ENCODE measurements at places on chromosomes 7 and 10.
A peak's percentile ranks its signal among the peaks of the same experiment; 100 is the strongest.

DNA sequence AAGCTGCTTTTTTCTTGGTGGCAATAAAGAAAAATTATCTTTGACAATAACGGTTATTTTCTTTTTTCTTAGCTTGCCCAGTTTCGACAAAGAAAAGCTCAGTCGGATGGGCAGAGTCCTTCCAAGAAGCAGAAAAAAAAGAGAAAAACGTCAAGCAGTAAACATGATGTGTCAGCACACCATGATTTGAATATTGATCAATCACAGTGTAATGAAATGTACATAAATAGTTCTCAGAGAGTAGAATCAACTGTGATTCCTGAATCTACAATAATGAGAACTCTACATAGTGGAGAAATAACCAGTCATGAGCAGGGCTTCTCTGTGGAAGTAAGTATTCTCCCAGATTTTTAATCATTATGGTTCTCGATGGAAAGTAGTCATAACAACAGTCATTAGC lies 33.0 kb downstream of the AKAP9 start:
- no peak for DNase-seq

- peak; percentile 53 for DNase-seq
Measured at GRCh38 chr7:39085590-39086049, 107.9 kb downstream of the POU6F2 start.

- DNase-seq: peak; percentile 39
Measured at GRCh38 chr7:56083150-56083785, 9.5 kb downstream of the PHKG1 start.

DNA sequence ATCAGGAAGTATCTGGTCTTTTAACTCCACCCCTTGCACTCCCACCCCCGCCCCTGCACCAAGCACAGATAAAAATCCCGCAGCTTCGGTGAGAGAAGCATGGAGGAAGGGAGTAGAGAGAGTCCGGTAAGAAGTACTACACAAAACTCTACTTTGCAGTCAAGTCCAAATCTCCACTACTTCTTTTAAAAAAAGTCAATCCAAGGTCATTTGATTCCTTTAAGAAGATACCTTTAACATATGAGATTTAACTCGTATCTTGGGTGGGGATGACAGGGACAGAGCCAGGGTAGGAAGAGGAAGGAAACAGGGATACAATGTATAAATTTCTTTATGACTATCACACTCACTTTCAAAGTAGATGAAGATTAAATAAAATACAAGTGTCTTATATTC lies 132.1 kb downstream of the NRBF2 start:
- peak; percentile 5 for DNase-seq

- no peak for DNase-seq
Measured at GRCh38 chr7:3649678-3650440, 348.8 kb downstream of the SDK1 start.

DNA sequence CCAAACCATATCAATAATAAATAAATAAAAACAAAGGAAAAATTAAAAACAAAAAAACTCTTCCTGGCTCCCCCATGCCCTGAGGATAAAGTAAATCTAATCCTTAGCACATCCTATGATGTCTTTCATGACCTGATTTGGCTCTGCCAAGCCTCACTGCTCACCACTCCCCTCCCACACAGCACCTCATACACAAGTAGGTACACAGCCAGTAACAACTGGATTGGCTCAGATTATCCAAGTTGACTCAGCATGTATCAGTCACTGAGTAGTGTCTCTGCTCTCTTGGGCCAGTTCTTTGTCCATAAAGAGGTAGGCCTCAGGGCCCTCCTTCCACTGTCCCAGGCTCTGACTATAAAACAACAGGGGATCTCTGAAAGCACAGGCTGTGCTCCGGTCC lies 99.6 kb downstream of the STRA8 start:
- no peak for DNase-seq

DNA sequence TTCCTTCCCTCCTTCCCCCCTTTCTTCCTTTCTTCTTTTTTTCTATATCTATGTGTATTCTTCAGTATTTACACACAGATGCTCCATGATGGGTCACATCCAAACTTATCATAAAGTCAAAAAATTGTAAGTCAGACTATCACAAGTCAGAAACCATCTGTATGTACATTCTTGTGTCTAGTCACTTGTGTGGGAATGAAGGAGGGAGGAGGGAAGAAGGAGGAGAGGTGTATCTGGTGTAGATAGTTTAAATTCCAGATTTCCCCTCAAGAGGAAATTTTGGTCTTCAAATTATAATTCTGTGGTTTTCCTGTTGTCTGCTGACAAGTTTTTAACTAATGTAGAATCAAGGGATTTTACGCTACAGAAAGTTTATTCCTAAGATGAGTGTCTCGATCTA lies 287.2 kb downstream of the ETV1 start:
- no peak for DNase-seq

DNA sequence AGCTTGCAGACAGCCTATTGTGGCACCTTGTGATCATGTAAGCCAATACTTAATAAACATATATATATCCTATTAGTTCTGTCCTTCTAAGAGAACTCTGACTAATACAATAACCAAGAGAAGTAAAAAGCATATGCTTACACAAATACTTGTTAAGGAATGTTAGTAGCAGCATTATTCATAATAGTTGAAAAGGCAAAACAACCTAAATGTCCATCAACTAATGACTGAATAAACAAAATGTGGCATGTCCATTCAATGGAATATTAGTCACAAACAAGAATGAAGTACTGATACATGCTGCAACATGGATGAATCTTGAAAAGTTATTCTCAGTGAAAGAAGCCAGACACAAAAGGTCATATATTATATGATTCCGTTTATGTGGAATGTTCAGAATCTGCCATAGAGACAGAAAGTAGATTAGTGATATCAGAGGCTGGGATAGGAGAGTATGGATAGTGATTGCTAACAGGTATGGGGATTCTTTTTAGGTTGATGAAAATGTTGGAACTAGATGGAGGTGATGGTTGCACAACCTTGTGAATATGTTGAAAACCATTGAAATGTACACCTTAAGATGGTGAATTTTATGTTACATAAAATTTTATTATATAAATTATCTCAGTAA lies 112.5 kb upstream of the UNC5B start:
- DNase-seq: no peak

DNA sequence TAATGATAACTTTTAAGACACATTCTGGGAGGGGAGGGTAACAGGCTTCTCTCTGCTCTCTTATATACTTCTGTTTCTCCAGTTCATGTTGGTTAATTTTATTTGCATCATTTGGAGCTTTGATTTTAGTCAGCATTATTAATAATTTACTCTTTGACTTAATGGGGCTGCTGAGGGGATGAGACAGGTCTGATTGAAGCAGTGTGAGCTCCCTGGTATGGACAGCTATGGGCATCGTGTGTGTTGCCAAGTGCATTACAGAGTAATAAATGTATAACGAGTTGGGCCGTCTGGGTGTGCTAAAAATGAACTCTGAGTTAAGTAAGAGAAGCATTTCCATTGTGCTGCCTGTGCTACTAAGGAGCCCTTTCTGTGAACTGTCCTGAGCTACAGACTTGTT lies 31.7 kb upstream of the IKZF1 start:
- DNase-seq: no peak

DNA sequence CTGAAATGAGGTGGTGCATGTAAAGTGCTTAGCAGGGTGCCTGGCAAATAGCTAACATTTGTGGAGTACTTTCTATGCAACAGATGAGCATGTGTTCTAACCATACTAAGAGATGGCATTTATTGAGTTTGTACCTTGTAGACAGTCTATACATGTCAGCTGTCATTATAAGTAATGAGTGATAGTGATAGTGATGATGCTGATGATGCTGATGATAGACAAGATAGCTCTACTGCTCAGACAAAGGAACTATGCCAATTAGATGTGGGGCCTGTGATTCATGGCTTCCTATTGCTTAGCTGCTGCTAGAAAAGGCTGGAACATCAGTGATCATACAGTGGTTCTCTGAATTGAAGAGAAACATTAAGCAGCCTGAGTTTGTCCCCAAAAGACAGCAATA lies 585.8 kb downstream of the KCNMA1 start:
- no peak for DNase-seq

DNA sequence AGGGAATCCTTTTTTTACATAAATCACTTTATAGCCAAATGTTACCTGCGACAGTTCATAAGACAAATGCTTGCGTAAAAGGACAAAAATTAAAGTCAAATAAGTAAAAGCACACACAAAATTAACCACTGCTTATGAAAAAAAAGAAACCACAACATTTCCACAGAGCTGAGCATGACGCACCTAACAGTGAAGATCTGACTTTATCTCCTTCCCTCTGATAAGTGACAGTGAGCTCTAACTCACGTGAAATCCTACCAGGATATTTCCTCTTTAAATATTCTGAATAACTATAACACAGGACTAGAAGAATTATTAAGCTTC lies 225.5 kb downstream of the SFMBT2 start:
- no peak for DNase-seq

DNA sequence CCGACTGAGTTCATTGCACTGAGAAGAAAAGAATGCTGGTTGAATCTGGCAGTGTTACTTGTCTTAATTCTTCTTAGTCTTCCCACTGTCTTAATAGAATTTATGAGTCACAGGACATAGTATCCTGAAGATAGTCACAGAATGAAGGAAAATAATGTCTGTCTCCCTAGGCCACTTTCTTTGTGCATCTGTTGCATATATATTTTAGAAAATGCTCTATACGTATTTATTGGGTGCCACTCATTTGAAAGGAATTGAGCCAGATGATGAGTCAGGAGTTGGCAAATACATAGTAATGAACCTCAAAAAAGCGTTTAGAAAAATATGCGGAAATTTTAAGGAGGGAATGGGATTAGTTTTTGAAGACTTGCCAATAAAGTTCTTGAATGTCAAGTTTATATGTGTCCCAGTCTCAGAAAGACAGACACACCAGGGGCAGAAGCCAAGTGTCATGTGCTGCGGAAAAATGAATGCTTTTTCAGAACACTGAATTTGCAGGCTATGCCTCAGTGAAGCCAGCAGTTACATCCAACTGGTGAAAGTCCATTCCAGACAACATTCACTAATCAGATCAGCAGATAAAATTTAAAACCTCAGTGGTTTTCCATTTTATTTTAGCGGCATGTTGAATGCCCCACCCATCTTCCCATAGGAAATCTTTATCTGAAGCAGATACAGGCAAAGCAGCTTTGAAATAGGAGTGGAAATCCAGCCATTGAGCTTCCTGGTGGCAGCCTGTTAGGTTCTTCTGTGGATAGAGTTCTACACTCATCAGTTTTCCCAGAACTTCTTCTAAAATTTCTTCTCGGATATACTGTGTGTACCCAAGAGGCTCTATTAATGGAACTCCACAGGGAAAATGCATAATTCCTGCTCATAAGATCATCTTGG lies 308.4 kb downstream of the BICC1 start:
- DNase-seq: no peak

DNA sequence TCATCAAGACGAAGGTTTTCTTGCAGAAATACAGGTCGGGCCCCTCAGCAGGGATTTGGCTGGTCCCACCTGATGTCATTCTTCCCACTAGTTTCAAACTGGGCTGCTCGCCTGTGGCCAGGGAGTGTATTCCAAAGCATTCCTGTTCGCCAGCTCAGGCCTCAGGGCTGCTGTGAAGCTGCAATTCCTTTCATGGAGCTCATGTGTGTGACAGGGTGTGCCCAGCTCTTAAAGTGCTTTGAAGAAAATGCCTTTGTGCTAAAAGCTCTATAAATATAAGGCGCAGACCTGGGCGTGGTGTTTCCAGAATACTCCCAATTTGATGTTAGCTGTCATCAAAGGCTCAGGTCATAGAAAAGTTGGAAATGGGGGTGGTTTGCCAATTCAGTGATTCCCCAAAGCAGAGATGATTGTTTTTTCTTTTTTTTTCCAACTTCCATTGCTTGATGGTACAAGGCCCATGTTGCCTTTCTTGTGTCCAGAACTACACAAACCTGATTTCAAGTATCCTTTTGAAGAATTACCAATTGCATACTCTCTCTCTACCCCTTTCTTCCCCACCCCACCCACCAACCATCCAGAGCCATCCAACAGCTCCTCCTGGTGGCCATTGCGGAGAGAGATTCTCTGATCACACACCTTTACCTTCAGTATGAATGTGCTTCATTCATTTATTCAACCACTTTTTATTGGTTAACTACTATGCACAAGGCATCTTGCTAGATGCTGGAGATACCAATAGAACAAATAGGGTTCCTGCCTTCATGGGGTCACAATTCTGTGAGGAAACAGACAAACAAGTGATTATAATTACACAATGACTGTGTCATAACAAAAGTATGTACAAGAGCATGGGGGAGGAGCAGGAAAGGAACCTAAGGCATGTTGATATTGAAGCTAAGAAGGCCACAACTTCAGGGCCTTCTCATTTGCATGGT lies 297.3 kb upstream of the LYZL1 start:
- no peak for DNase-seq

DNA sequence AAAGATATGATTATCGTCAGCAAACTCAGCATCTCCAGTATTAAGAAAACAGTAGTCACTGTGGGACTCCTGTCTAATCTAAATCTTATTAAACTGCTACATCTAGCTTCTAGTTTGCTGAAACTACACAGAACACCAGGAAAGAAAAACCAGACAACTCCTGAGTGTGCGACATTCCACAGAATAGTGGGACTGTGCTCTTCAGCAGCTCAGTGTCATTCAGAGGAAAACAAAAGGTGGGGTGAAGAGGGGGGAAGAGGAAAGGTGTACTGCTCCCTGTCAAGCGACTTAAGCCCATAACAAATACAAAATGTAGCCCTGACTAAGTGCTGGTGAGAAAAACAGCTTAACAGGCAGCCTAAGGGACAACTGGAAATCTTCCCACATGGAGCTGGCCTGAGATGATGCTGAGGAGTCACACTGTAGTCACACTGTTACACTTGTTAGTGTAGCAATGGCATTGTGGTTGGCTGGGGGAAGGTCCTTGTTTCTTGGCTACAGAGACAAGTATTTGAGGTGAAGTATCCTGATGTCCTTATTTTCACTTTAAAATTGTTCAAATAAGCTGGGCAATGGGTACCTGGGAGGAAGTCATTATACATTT lies 135.5 kb downstream of the USP6NL start:
- no peak for DNase-seq

- no peak for DNase-seq
Measured at GRCh38 chr7:34247468-34247867, 342.1 kb downstream of the BMPER start.

DNA sequence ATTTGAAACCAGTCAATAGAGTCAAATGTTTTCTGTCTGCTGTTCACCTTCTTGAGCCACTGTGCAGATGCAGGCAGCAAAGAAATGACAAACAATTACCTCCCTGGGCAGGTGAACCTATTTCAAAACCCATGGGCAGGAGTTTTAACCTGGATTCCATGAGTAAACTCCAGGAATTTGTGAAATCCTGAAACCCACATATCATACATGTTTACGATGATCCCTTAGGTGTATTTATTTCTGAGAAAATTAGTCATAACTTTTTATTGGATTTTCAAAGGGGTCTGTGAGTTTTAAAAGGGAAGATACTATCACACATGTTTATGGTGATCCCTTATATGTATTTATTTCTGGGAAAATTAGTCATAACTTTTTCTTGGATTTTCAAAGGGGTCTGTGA lies 59.8 kb downstream of the ARL5B start:
- DNase-seq: no peak

GRCh38 chr10:106320078-106320477 lies 844.4 kb downstream of the SORCS1 start:
- no peak for DNase-seq

- no peak for DNase-seq
Measured at GRCh38 chr10:30986053-30986555, 45.6 kb downstream of the ZNF438 start.
